Frontal cortex (tissue), 4 donors: ENCODE measurements at places on chromosomes 2 and 18. TPM values are rescaled to one million over a fixed set of nuclear protein-coding genes. Genes with fewer than 3 reads are reported as not detected.
A peak's percentile ranks its signal among the peaks of the same experiment; 100 is the strongest.

The CNGA3 gene
- 1.2 TPM for total RNA-seq

The TOGARAM2 gene
- total RNA-seq: under 0.01 TPM

The POTEC gene
- total RNA-seq: under 0.01 TPM

DNA sequence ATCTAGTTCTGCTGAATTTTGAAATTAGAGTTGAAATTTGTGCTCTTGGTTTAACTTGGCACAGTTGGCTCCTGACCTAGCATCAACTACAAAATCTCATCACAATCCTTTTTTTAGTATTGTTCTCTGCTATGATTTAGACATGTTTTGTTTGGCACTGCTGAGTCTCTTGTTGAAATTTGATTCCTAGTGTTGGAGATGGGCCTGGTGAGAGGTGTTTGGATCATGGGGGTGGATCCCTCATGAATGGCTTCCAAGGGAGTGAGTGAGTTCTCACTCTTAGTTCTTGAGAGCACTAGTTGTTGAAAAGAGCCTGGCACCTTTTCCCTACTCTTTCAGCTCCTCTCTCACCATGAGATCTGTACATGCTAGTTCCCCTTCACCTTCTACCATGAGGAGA lies 605.6 kb upstream of the SLC39A10 start:
- DNase-seq: no peak

The SMIM21 gene
- total RNA-seq: not detected

GRCh38 chr2:235897992-235898391 lies 270.2 kb downstream of the GBX2 start:
- no peak for DNase-seq

GRCh38 chr2:86703704-86704361 lies 16.3 kb upstream of the RMND5A start:
- no peak for DNase-seq

The PLEKHH2 gene
- total RNA-seq: 7.3 TPM

The AQP12A gene
- not detected for total RNA-seq

DNA sequence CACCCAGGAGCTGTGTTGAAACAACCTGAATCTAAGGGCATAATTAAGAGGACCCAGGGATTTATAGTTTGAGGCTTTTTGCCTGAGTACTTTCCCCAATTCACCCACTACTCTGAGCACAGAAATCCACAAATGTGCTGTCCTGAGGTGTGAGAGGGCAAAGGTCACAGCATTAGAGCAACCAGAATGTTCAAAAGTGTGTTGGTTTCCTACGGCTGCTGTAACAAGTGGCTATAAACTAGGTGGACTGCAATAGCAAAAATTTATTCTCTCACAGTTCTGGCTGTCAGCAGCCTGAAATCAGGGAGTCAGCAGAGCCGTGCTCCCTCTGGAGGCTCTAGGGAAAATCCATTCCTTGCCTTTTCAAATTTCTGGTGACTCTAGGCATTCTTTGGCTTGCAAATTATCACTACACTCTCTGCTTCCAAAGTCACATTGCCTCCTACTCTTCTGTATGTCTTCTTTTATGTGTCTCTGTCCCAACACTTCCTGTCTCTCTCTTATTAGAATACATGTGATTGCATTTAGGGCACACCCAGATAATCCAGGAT lies 91.4 kb upstream of the TACR1 start:
- no peak for DNase-seq

The GCG gene
- 0.41 TPM for total RNA-seq

GRCh38 chr2:152766928-152767327 lies 48.5 kb downstream of the ARL6IP6 start:
- DNase-seq: no peak

DNA sequence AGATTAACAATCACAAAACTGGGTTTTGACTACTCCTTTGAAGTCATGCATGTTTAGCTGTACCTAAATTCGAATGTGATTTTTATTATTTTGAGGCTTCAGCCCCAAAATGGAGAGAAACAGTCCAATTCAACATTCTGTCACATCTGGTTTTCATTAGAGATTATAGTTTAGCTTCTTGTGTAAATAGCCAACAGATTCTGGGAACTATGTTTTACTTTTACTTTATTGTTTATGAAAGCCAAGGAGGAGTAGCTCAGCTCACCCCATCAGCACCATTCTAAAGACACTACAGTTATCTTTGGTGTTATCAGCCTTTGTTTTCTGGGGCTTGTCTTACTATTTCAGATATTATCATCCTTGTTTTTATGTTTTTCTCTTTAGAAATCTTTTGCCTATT lies 465.0 kb upstream of the CWC22 start:
- DNase-seq: no peak

GRCh38 chr2:71560638-71561011 lies 107.3 kb downstream of the DYSF start:
- DNase-seq: no peak

GRCh38 chr18:70366670-70367069 lies 77.8 kb downstream of the SOCS6 start:
- DNase-seq: no peak

DNA sequence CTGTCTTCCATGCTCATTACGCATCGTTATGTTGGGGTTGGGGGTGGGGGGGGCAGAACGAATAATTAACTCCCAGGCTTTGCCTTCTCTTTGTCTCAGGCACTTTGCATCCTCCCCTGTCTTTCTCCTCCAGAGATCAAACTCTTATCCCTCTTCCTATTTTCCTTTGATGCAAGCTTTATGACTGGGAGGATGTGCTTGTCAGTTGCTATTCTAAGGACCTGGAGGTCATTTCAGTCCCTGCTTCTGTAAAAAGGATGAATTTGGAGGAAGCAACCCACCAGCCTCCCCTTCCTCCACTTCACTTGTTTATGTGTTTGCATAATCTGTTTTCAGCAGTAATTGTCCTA lies 87.5 kb downstream of the ZCCHC2 start:
- no peak for DNase-seq

The SCN1A gene
- total RNA-seq: 15.1 TPM

- DNase-seq: no peak
Observed at GRCh38 chr2:21268197-21268877, 144.6 kb downstream of the TDRD15 start.

The POTEI gene
- total RNA-seq: under 0.01 TPM

GRCh38 chr2:54657664-54658083 lies 65.8 kb upstream of the EML6 start:
- no peak for DNase-seq

The IDH1 gene
- 271 TPM for total RNA-seq

- DNase-seq: no peak
Observed at GRCh38 chr2:94977826-94978225, 47.7 kb upstream of the MAL start.

The DHX57 gene
- total RNA-seq: 54.6 TPM

The SIX3 gene
- total RNA-seq: 1.2 TPM

DNA sequence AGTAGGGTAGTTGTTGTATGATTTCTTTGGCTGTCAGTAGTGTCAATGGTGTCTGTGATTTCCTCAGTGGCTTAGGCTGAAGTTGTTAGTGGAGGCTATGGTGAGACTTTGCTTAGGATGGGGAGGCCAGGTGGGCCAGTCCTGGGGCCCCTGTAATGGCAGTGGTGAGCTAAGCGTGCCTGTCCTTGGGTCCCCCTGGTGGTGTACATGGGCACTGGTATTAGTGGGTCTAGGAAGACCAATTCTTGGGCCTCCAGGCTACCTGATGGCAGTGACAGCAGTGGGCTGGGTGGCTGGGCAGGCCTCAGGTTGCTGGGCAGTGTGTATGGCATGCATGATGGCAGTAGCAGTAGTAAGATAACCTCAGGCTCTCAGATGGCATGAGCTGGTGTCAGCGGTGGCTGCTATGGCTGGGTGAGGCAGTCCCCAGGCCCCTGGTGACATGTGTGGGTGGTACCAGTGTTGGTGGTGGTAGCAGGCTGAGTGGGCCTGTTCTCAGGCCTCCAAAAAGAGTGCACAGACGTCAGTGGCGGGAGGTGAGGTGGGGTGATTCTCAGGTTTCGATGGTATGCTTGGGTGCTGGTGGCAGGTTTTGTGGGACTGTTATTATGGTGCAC lies 103.2 kb downstream of the KLHL14 start:
- DNase-seq: no peak

GRCh38 chr2:237509905-237510304 lies 22.9 kb downstream of the MLPH start:
- DNase-seq: no peak

- DNase-seq: no peak
Observed at GRCh38 chr18:7609617-7610016, 42.5 kb downstream of the PTPRM start.

GRCh38 chr2:236131073-236131692 lies 37.0 kb downstream of the GBX2 start:
- no peak for DNase-seq

GRCh38 chr18:22641958-22642357 lies 224.2 kb upstream of the CTAGE1 start:
- DNase-seq: no peak

DNA sequence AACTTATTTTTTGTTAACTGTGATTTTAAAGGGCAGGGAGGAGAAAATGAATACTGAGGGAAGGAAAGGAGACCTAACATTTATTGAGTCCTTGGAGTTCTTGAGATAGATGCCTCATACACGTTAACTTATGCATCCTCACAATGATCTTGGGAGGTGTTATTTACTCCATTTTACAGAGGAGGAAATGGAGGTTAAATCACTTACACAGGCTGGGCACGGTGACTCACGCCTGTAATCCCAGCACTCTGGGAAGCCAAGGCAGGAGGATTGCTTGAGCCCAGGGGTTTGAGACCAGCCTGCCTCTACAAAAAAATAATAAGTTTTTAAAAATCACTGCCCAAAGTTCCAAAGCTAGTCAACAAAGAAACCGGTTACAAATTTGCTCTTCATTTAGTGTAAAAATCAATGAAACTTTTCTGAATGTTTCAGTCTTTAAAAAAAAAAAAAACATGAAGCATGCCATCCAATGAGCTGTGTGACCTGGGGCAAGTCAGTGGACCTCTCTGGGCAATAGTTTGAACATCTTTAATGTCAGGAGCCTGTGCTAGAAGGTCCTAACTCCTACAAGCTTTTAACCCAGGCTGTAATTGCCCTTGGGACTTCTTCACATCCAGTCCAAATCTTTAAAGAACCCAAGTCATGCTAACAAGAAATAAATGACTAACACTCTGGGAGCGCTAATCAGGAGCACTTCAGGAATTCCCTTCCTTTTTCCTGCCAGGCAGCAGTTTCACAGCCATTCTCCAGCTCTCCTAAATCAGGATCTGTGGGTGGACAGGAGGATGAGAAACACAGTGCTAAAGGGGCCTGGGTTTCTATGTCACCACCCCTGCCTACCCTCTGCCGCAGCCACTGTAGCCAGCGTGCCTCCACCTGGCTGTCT lies 176.4 kb downstream of the TMEM247 start:
- no peak for DNase-seq

The DPP10 gene
- total RNA-seq: 74.6 TPM

DNA sequence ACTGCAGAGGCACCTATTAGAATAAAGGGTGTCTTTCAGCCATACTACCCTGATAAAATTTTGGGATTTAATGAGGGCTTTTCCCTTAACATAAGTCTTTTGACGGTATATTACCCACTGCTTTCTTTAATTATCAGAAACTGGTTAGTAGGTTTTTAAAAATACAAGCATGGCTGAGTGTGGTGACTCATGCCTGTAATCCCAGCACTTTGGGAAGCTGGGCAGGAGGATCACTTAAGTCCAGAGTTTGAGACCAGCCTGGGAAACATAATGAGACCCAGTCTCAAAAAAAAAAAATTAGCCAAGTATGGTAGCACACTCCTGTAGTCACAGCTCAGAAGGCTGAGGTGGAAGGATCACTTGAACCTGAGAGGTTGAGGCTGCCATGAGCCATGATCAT lies 16.1 kb downstream of the CPSF3 start:
- no peak for DNase-seq

DNA sequence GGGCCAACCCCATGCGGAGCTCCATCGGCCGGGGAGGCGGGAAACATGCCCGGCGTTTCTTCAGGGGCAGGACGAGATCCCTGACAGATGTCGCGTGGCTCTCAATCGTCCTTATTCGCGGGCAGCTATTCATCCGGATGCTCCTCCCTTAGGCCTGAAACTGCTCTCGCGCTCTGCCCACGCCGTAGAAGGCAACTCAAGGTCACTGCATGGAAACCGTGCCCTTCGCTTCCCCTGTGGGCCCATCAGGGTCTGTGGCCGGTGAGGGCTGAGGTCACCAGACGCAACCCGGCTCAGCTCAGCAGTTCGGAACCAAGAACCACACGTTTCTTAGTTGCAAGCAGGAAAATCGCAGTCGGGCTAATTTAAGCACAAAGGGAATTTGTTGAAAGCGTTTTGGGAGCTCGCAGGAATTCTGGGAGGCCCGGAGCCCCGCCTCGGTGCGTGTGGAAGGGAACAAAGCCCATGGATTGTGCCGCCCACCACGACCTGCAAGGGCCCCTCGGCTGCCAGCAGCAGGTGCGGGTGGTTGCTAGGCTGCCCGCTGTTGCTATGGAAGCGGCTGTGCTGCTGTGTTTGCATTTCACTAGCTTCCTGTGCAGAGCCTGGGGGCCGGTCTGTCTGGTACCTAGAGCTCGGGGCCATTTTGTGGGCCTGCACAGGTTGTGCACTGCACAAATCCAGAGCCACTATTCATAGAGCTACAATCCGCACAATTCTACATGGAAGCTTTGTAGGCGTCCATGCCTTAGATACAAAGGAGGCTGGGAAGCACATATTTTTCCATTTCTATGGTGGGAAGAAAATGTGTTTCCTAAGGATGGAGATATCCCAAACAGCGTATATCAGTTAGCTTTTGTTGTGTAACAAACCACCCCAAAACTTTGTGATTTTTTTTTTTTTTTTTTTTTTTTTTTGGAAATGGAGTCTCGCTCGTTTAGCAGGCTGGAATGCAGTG lies 6.0 kb upstream of the ALLC start:
- DNase-seq: peak; percentile 49

DNA sequence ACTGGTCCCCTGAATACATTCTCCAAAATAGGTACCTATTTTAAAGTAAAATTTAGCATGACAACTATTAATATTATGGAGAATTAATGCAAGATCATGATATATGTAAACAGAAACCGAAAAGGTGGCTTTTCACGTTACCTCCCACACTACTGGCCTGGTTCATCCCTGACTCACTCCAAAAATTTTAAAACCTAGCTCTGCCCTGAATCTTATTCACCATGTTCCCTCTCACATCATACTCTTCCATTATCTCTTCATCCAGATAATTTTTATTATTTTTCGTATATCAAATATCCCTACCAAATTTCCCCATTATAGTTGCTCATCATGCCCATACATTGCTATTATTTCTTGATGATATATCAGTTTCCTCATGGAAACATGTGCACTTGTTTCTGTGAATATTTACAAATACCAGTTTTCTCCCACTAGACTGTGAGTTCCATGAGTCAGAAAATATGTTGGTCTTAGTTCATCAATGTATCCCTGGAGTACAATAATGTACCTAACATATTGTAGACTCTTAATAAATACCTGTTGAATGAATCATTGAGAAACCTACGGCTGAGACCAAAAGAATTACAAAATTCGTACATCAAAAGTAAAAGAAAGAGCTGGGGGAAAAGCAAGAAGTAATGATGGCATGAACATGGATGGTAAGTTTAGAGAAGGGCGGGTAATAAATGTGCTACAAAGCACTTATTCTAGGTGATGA lies 360.1 kb upstream of the CHAC2 start:
- no peak for DNase-seq

The ZAP70 gene
- 0.82 TPM for total RNA-seq
